Activated CD4-positive, alpha-beta T cell treated with anti-CD3 and anti-CD28 coated beads, Interleukin-2, amount 10 ng/mL, durations not matched to agents 7 days and 5 days (primary cell): ENCODE measurements at places on chromosomes 4 and X.

GRCh38 chrX:136273986-136274385 lies 22.8 kb upstream of the MAP7D3 start:
- no peak for DNase-seq

DNA sequence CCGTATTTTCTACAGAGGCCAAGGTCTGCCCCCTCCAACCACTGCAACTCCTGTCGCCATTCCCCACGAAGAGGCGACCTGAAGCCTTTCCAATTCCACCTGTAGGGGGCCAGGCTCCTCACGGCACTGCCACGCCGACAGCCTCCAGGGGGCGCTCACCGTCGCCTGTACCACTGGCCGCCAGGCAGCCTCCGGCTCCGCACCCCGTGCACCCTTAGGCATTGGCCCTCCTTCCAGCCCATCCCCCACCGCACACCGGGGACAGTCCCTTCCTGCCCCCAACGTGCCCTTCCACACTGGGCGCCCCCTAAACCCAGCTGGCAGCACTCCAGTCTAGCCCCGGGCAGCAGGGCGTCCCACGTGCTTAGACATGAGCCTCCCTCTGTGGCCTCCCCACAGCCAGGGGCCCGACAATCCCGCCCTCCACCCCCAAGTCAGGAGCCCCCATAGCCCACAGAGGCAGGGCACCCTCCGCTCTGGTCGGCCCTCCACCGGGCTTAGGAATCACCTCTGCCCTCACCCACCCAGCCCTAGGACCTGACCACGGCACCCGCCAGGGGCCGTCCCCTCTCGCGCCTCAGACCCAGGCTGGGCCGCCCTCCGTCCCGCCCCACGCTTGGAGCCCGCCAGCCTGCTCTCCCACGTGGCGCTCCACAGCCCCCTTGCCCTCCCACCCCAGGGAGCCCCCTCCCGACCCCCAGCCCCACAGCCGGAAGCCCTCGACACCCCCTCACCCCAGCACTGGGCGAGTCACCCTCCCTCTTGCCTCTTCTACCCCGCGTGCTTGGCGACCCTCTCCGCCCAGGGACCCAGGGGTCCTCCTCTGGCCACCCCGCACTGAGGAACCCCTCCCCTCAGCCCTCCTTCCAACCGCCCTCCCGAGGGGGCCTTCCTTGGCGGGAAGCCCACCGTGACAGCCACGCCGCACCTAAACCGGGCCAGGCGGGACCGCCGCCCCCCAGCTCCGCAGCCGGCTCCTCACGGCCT lies 711 bp downstream of the PNMA6E start:
- peak; percentile 58 for DNase-seq

DNA sequence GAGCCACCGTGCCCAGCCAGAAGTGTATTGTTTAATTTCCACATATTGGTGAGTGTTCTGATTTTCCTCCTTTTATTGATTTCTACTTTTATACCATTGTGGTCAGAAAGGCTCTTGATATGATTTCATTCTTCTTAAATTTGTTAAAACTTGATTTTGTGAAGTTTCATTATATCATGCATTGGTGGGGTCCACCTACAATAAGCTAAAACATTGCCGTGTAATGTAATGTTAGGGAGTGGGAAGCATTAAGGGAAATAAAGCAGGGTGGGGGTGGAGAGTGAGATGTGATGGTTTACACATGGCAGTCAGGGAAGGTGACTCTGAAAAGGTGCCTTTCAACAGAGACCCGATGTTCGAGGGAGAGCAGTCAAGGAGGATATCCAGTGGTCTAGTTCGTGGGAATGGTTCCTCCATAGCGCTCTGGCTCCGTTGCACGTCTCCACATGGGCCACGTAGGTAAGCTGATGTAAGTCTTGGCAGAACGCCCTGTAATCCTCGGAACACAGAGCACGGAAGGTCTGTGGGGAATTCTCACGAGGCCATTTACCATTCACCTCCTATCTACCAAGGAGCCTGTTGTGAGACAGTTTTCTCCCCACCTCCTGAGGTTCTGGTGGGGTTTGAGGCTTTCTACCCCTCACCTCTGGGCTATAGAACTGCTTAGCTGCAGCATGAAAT lies 7.7 kb upstream of the WDR13 start:
- no peak for DNase-seq

- no peak for DNase-seq
These were observed 81.5 kb downstream of the REPS2 start for GRCh38 chrX:17027931-17028330.

DNA sequence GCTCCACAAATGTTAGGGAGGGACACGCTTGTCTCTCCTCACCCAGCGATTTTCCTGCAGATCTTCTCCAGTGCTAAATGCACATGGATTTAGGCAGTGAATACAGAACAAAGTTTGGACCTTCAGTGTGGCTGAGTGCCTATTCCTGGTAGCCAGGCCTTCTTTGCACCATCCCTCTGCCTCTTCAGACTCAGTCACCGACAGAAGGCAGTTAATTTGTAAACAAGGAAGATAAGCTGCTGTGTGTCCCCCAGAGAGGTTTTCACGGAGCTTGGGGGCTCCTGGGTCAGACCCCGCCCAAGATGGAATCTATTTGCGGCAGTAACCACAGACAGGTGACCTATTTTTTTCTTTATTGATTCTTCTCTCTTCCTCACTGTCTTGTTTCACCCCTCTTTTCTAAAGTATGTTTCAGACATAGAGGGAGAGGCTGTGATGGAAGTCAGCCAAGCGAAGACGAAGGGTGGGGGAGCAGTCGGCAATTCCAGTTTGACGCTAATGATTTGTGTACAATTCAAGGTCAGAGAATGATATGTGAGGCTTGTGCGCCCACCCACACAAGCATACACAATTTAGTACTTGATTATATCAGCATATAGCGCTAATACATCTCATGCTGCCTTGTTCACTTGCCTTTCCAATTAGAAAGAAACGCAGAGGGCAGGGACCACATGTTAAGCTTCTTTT lies 200.8 kb downstream of the MGST2 start:
- no peak for DNase-seq

DNA sequence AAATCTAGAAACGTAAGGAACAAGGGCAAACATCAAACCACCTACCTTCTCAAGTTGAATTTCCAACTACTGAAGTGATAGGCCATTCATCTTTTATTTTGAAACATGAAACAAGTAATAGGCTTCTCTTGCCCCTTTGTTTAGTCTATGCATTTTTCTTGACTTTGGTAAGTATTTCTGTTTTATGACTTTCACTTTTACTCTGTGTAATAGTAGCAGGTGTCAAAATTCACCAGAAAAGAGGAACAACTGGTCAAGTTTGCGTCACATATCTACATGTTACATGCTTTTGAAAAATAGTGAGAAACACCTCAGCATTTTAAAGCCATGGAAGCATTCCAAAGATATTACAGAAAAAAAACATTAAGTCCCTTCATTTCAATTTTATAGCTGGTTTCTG lies 157.1 kb upstream of the FTHL17 start:
- DNase-seq, result no peak

GRCh38 chr4:1403177-1403583 lies 3.1 kb downstream of the NKX1-1 start:
- DNase-seq, result no peak

DNA sequence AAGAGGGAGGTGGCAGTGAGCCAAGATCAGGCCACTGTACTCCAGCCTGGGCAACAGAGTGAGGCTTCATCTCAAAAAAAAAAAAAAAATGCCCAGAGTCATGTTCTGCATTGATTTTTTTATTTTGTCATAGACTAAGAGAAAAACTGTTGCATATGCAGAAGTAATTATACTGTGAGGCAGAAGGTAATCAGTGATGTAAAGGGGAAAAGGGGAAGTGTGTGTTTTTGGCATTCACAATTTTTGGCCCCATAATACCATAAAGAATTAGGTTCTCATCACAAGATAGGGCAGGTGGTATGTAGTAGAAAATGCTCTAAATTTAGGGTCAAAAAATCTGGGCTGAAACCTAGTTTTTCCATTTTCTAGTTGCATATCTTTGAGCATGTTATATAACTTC lies 47.3 kb upstream of the GAB1 start:
- no peak for DNase-seq

- DNase-seq, result no peak
These were observed 19.1 kb upstream of the MUC7 start for GRCh38 chr4:70452946-70453345.

- DNase-seq, result no peak
These were observed 101.5 kb upstream of the MAML3 start for GRCh38 chr4:140255467-140255866.

GRCh38 chr4:40458683-40459082 lies 123.5 kb downstream of the CHRNA9 start:
- DNase-seq, result no peak
